ENCODE measurements at places on chromosomes 7 and 10.

DNA sequence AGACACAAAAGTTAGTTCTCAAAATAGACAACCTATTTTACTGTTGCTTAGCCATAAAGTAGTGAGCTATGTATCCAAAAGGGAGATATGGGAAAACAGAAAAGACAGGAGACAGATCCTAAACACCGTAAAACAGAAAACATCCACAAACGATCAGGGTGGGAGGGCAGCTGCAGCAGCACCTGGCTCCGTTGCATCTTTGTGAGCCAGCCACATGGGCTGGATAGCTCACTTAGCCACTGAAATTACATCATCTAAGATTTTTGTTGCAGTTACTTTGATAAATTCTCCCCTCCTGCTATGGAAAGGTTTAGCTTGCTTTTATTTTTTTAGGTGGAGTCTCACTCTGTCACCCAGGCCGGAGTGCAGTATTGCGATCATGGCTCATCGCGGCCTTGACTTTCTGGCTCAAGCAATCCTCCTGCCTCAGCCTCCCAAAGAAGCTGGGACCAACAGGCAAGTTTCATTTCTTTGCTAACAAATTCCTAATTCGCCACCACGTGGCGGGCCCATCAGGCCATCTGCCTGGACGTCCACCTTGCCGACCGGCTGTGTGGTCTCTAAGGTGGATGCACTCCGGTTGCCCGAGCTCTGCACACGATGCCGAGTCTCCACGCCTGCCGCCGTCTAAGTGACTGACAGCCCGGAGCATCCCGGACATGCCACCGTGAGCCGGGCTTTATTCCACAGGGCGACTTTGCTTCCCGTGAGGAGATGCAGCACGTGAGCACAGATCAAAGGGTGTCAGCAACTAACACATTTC, 159.8 kb downstream of the DIP2C start:
- no peak for DNase-seq

GRCh38 chr7:102080019-102080433, 206.6 kb upstream of the SH2B2 start:
- DNase-seq: no peak

DNA sequence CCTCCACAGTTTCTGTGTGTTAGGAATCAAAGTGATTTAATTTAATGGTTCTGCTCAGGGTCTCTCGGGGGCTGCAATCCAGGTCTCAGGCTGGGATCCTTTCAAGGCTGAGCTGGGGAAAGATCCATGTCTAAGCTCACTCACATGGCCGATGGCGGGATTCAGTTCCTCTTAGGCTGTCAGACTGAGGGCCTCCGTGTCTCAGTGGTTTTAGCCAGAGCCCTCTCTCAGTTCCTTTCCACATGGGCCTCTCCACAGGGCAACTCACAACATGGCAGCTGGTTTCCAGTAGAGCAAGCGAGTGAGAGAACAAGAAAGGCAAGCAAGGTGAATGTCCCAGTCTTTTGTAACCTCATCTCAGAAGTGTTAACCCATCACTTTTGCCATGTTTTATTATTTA, 26.9 kb downstream of the CAV1 start:
- DNase-seq: no peak

DNA sequence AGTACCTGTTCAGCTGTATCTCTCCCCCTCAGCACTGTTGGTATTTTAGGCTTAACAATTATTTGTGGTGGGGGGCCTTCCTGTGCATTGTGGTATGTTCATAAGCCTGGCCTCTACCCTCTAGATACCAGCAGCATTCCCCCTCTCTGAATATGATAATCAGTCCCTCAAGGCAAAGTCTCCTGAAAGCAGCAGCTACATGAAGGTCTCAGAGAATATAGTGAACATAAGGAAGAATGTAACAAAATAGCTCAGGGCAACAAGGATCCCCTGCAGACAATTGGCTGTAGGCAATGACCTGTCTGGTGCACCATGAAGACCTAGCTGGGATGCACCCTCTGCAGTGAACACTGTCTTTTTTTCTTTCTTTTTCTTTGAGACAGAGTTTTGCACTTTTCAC, 86.4 kb downstream of the CTBP2 start:
- no peak for DNase-seq

DNA sequence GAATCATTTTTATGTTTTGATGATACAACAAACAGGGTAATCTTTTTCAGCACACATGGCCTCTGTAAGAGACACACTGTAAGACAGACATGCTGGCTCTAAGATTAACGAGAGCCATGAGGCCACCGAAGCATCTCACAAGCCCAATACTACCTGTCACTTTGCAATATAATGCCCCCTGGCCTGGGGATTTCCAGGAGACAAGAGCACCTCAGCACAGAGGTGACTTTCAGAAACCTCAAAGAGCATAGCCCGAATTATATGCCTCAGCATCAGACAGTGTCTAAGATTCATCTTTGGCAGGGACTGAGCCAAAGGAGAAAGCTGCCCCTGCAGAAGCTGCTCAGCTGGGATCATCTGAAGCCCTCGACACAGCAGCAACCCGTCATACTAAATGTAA, 44.2 kb upstream of the TMEM213 start:
- DNase-seq: no peak

DNA sequence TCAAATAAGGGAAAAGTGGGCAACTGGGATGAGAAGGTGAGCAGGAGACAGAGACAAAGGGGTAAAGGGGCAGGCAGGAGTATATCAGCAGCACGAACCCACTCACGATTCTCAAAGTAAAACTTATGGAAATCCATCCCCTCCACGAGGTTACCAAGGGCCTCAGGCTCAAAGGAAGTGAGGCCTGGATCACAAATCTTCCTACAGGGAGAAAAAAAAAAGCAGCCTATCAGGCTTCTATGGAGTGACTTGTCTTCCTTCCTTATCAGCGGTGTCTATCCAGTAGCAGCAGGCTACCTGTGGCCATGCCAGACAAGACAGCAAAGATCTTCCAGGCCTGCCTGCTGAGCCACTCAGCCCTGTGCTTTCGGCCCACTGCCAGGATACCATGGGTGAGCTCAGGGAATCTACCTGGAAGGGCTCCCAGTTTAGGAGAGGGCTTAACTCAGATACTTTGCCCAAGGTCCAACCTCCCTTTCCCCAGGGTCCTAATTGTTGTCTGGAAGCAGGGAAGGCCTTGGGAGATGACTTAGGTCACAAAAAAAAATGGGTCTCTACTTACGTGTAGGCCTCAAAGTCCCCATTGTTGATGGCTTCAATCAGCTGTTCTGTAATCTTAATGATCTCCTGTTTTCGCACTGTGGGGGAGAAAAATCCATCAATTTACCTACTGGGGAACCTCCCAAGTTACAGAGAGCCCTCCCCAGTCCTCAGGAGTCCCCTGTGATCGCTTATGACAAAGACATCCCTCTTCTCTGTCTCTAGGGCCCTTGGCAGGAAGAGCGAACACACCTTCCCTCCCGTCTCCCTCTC, 5.7 kb upstream of the NDST2 start:
- DNase-seq: no peak

DNA sequence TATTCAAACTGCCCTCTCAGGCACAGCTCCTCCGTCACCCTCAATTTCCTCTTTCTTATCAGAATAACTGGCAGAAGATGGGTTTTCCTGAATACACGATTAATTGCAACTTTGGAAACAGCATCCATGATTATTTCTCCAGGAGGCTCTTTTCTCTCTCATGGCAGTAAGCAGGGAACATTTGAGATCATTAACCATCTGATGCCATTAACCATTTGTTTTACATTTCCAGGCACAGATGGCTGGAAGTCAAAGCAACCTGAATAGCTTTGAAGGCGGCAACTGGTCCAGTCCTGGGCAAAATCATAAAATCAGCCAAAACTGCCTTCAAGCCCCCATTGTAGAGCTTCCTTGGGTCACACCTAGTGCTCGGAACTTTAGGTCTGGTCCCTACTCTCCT, 289.5 kb upstream of the AOAH start:
- no peak for DNase-seq

DNA sequence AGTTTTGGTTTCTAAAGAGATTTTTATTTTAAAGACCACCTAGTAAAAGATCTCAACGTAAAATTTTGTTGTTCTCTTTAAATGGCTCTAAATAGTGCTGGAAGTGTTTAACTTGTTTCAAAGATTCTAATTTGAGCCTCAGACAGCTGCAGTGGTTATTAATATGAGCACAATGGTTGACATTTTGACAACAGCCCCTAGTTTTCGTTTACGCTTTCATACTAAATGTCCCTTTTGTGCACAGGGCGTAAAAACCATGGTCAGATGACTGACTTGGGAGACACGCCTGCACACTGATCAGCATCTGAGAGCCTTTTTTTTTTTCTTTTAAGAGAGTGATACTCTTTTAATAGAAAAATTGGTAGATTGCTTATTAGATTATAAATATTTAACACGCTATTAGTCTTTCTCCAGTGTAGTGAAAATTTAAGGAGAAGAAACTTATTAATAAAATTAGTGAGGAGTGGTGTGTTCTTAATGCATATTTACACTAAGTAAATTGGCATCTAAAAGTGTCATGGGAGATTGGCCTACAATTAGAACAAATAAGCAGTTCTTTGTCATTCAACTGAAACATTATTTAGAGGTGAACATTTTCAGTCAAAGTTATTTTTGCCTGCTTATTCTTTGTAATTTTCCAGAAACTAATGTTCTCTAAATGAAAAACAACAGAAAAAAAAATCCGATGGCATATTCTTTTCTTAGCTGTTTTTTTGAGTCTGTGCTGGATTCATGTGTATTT, 182.8 kb upstream of the PHYHIPL start:
- no peak for DNase-seq

DNA sequence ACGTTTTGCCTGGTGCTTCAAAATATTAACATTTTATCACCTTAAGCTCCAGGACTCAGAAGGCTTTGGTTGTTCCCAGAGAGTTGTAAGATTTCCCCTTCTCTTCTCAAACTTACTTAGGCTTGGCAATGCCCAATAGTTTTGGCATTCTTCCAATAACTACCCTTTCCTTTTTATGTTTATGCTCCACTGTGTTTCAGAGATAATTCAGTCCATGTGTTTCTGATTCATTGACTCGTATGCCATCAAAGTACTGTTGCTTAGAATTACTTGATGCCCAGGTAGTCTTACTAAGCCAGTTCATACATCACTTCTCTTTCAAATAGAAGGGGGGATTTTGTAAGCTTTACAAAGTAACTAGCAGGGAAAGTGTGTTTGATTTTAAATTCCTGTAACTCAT, 66.6 kb downstream of the AGMO start:
- no peak for DNase-seq

GRCh38 chr10:104218751-104219150, 13.4 kb downstream of the CFAP43 start:
- no peak for DNase-seq

GRCh38 chr10:6035931-6036575, 26.1 kb downstream of the IL2RA start:
- DNase-seq: no peak

DNA sequence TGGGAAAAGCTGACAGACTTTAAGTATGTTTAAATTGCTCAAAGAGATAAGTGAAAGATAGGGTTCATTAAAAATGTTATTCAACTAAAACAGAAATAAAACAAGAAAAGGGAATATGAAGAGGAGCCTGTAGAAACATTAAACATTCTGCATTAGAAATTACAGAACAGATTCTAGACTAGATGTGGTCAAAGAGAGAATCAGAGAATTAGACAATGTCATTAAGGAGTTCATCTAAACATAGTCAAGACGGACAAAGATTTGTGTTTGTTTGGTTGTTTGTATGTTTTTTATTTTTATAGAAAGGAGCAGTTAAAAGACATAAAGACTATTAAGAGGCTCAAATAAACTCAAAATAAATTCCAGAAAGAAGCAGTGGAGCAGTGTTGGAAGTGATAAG, 80.0 kb downstream of the NKX6-2 start:
- DNase-seq: no peak

DNA sequence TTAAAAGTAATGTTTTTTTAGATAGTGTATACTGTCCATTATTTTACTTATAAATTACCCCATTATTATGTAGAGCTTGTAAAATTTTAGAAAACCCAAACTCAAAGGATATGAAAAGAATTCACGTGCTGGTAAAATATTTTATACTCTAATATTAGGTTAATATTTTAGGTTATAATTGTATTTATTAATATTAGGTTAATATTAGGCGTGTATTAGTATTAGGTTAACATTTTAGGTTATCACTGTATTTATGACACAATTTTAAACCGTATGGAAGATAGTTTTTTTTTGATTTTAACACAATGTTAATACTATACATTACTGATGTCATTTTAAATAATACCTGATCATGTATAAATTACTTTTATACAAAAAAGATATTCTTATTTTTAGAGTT, 48.5 kb downstream of the ARL4A start:
- no peak for DNase-seq

DNA sequence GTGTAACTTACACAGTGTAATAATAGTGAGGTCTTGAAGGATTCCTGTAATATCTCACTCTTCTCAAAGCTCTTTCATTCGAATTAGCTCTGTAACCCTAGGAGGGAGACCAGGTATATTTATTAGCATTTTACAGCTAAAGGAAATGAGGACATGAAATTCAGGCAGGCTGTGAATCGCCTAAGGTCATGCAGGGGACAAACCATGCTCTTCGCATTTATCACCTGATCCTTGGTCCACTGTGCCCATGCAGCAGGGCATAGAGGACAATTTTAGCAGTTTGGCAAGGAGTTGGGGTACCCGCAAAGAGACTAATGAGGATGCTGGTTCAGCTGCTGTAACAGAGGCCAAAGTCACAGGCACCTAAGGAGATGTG, 14.8 kb upstream of the LAMB1 start:
- no peak for DNase-seq

DNA sequence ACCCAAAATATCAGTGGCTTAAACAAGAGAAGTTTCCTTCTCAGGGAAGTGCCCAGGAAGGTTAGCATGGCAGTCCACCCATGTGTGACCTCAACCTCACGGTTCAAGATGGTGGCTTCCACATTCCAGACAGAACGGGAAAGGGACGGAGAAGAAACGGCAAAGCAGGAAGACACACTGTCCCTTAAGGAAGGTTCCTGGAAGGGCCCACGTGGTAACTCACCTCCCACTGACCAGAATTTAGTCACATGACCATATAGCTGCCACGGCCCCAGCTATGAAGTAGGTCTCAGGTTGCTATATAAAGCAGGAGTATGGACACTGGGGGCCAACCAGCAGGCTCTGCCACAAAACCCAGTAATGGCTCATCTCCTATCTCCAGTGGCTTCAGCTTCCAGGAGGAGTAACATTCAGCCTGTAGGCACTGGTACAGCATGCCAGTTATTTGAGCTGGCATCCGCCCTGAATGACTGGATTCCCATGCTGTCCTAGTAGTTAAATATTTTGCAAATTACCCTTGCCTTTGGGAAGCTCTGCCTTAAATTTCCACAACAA, 278.5 kb upstream of the KLF14 start:
- no peak for DNase-seq

- DNase-seq: no peak
Measured at GRCh38 chr7:24972991-24973390, 7.0 kb downstream of the OSBPL3 start.

DNA sequence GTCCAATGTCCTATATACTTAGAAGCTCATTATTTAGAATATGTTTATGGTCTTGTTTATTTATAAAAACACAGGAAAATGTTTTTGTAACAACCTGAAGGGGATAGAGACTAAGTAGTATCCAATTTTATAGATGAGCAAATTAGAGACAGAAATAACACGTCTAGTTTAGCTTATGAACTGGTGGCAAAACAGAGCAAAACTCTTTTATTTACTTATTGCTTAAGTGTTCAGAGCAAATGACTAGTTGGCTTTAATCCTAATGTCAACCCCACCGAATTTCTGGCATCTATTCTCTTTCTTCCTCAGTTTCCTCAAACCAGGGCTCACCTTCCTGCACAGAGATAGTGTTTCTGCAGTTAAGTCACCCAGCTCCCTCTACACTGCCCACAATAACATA, 792.8 kb downstream of the REEP3 start:
- DNase-seq: no peak

- no peak for DNase-seq
Measured at GRCh38 chr10:26859241-26860101, 1.3 kb downstream of the ABI1 start.

GRCh38 chr10:69951658-69952057, 101.0 kb upstream of the MACROH2A2 start:
- DNase-seq: no peak
